ENCODE measurements at places on chromosomes 5 and 9. TPM values are rescaled to one million over a fixed set of nuclear protein-coding genes. Genes with fewer than 3 reads are reported as not detected.

GRCh38 chr9:94867842-94868312, 141.4 kb downstream of the AOPEP start:
- DNase-seq = peak; percentile 38

- DNase-seq = no peak
Observed at GRCh38 chr9:106419829-106420228, 443.1 kb upstream of the ZNF462 start.

DNA sequence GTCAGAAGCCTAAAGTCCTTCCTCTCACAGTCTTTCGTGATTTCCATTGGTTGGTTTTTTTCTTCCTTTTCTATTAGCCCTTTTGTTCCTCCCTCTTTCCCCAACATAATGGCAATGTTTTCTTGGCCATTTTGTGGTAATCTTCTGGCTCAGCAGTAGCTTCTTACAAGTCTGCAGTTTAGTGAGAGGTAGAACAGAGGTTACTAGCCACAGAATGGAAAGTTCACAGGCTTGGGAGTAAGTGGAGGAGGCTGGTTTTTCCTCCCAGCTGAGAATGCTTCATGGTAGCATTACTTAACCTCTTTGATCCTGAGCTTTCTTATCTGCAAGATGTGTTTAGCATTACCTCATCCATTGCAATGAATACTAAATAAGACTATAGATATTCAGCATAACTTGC, 346.9 kb downstream of the NFIB start:
- no peak for DNase-seq

DNA sequence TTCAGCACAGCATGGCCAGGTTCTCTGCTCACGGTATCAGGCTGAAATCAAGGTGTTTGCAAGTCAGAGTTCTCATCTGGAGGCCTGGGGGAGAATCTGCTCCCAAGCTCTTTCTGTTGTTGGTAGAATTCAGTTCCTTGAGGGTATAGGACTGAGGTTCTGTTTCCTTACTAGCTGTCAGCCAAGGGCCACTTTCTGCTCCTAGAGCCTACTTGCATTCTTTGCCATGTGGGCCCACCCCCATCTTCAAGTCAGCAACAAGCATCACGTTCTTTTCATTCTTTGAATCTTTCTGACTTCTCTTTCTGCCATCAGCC, 7.4 kb upstream of the CDC42SE2 start:
- no peak for DNase-seq

The SELENOP gene
- 433 TPM for polyA plus RNA-seq

The CRHBP gene
- polyA plus RNA-seq = 24.2 TPM

All from left kidney (tissue), 8 donors.